ENCODE measurements at places on chromosomes 6 and 20. TPM values are rescaled to one million over a fixed set of nuclear protein-coding genes. Genes with fewer than 3 reads are reported as not detected.

The PTGIS gene
- 0.17 TPM for total RNA-seq

The PRPH2 gene
- 0.50 TPM for total RNA-seq

The LY6G5C gene
- total RNA-seq: not detected

The TRDN gene
- total RNA-seq: not detected

The C20orf144 gene
- 0.16 TPM for total RNA-seq

The ADAM33 gene
- 0.33 TPM for total RNA-seq

The F13A1 gene
- not detected for total RNA-seq

The HMGN4 gene
- total RNA-seq: 81.5 TPM

The TULP1 gene
- not detected for total RNA-seq

The RAD21L1 gene
- not detected for total RNA-seq

The IL17F gene
- total RNA-seq: not detected

The UST gene
- 22.2 TPM for total RNA-seq

The PTPRT gene
- 0.17 TPM for total RNA-seq

The NEURL2 gene
- 3.3 TPM for total RNA-seq

The HLA-DMA gene
- total RNA-seq: 2.2 TPM

The B3GAT2 gene
- not detected for total RNA-seq

The SLPI gene
- 20.3 TPM for total RNA-seq

The VPS16 gene
- total RNA-seq: 28.5 TPM

The HM13 gene
- total RNA-seq: 194 TPM

The HLA-DQB2 gene
- total RNA-seq: not detected

The HSPA12B gene
- total RNA-seq: not detected

The OARD1 gene
- total RNA-seq: 22.2 TPM

The SLC35D3 gene
- total RNA-seq: not detected

The SLC22A1 gene
- 2.5 TPM for total RNA-seq

The ID1 gene
- total RNA-seq: 83.0 TPM

The BMP5 gene
- not detected for total RNA-seq

The OR12D3 gene
- not detected for total RNA-seq

The DZANK1 gene
- 2.7 TPM for total RNA-seq

The FGD2 gene
- not detected for total RNA-seq

The UNC5CL gene
- 0.50 TPM for total RNA-seq

The GNMT gene
- 0.43 TPM for total RNA-seq

The NFKBIE gene
- total RNA-seq: 4.7 TPM

The WFDC5 gene
- total RNA-seq: 0.78 TPM

The PAQR8 gene
- 1.8 TPM for total RNA-seq

The FOXF2 gene
- not detected for total RNA-seq

The GABRR1 gene
- total RNA-seq: not detected

The FAM162B gene
- total RNA-seq: not detected

The KCNQ2 gene
- total RNA-seq: not detected

The TREML2 gene
- total RNA-seq: under 0.01 TPM

The FABP7 gene
- not detected for total RNA-seq

The CST2 gene
- not detected for total RNA-seq

The GLP1R gene
- under 0.01 TPM for total RNA-seq

The SLC26A8 gene
- not detected for total RNA-seq

The OOEP gene
- not detected for total RNA-seq
